ENCODE measurements at places on chromosomes 1 and 21.

DNA sequence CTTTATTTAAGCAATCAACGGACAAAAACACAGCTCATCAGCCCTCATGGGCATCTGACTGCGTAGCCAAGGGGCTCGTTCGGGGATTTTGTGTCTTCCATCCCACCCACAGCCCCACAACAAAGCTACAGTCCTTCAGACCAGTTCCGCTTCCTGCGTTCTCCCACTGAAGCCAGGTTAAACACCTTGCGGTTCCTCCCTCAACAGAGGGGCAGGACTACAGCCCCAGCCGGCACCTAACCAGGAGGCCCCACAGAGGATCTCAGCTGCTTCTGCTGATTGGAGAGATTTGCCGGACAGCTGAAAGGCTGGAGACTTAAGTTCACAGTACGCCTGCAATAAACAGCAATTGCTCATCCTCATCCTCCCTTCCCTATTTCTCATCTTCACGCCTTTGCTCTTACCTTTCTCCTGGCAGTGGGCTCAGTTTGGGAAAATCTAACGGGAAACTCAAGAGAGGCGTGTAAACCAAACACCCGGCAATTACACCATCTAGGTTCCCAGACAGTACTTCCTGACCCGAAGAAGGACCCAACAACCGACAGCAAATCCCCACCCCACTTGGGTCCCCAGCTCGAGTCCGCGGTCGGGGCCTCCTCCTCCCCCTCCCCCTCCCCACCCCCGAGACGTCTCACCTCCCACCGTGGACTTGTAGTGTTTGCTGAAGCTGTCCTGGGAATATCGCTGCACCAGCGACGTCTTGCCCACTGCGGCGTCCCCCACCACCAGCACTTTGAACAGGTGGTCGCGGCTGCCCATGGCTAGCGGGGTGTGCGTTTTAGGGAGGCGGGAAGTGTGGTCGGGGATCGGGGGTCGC lies 876 bp downstream of the RAB29 start:
- no peak for DNase-seq

GRCh38 chr1:30363031-30363430 lies 360.4 kb downstream of the MATN1 start:
- DNase-seq: no peak

- DNase-seq: peak; percentile 57
These were observed 12.6 kb upstream of the ADORA3 start for GRCh38 chr1:111516005-111516535.

- no peak for DNase-seq
These were observed 496 bp downstream of the VPS45 start for GRCh38 chr1:150068109-150068435.

GRCh38 chr1:50898773-50899172 lies 61.3 kb downstream of the FAF1 start:
- no peak for DNase-seq

DNA sequence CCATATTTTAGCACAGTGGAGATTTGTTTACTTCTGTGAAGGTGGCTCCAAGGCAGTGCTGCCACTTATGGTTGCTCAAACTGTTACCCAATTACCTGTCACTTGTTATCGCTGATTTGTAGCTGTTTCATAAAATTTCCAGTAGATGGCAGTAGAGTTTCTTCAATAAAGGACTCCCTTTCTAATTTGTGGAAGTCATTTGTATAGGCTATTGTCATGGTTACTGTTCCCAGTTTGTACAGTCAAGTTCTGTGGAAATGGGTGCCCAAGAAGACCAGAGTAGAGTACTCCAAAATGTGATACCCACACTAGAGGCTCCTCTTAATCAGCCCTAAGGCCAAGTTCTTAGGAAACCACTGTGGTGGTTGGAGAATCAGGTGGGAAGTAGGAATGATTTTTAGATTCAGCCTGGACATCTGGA lies 186.1 kb downstream of the CLEC20A start:
- DNase-seq: no peak

- no peak for DNase-seq
These were observed 226.4 kb upstream of the RRP15 start for GRCh38 chr1:218058730-218059129.

DNA sequence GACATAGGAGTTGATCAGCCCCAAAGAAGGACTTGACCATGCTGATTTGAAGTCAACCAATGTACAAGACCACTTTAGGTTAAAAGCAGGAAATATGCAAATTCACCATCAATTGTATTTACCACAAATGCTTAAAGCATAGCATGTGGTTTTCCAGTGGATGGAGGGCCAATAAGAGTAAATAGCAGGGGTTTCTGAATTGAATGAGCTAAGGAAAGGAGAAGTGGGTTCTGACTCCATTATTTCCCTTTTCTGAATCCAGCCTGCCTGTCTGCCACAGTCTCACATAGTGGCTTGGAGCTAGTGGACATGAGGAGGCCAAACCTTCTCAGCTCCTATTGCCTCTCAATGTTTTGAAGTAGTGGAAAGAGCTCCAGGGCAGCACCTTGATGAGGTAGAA lies 7.2 kb upstream of the TNFSF18 start:
- no peak for DNase-seq

- no peak for DNase-seq
These were observed 19.6 kb downstream of the SPATA45 start for GRCh38 chr1:212827831-212828278.

GRCh38 chr1:25779894-25780293 lies 20.1 kb upstream of the SELENON start:
- DNase-seq: no peak
